Activated T-cell treated with anti-CD3 and anti-CD28 coated beads, Interleukin-2, amount 50 U/mL, for 24 hours (primary cell): ENCODE measurements at places on chromosomes 7 and 10.

GRCh38 chr10:18254692-18255091, 114.5 kb downstream of the CACNB2 start:
- no peak for DNase-seq

DNA sequence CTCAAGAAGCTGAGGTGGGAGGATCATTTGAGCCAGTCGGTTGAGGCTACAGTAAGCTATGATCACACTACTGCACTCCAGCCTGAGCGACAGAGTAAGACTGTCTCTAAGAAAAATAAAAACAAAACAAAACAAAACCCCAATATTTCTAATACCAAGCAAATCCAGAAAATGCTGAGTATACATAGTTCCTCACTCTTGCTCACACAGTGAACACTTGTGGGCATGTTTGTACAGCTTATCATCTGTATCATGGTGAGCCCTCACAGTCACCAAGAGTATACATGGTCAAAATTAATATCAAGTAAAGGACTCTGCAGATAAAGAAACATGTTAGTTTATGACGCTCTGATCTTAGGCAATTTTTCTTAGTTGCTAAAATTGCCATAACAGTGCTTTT, 41.5 kb upstream of the C10orf67 start:
- DNase-seq, result no peak

- no peak for DNase-seq
Observed at GRCh38 chr7:34130558-34131295, 225.4 kb downstream of the BMPER start.

DNA sequence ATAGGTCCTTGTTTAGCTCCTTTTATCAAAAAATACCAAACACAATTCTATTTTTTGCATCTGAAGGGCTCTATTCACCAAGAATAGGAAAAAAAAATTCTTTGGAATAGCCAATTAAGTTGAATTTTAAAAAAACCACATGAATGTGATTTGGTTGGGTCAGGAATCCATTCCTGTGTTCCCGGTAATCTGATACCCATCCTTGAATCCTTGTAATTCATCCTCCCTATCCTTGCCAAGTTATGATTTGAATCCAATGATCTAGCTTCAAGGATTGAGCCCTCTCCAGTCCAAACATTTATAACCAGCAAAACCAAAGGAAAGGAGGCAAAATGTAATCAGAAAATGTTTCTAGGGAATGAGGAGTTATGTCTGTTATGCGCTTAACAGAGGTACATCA, 86.6 kb downstream of the CFAP58 start:
- DNase-seq, result no peak

DNA sequence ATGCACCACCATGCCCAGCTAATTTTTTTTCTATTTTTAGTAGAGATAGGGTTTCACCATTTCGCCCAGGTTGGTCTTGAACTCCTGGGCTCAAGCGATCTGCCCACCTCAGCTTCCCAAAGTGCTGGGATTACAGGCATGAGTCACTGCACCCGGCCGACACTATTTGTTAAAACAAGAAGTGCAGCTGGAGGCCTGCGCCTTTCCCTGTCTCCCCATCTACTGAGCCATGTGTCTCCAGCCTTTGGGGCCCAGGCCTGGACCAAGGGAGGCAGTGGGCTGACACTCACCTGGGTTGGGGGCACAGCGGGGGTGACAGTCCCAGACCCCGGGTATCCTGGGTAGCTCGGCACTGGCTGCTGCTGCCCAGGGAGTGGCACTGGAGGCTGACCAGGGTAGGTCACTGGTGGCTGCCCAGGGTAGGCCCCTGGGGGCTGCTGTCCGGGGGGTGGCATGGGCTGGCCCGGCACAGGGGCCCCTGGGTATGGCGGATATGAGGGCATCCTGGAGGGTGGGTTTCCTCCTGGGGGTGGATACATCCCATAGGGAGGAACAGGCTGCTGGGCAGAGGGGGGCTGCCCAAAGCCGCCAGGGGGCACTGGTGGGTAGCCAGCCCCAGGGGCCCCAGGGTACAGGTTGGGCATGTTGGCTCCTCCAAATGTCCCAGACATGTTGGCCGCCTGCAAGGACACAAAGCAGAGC, 36.3 kb downstream of the PLAC9 start:
- peak; percentile 45 for DNase-seq

DNA sequence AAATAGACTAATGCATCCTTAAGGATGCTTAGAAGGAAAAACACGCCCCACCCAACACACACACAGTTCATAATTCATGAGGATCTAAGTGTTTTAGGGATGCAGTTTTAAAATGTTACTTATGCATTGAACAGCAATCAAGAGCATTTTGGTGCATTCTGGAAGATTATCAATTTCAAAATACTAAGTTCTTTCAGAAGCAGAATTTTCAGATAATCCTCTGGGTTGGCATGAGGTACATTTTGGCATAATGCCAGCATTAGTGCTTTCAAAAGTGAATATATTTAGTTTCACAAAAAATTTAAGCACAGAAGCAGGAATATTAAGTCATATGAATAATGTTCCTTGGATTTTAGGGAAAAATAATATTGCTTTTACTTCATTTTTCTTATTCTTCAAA, 937.1 kb downstream of the REEP3 start:
- DNase-seq, result no peak

GRCh38 chr7:54981913-54982312, 36.9 kb upstream of the EGFR start:
- DNase-seq, result no peak

GRCh38 chr10:25493122-25493893, 318.5 kb downstream of the GPR158 start:
- no peak for DNase-seq

GRCh38 chr7:51666751-51667150, 350.1 kb upstream of the COBL start:
- no peak for DNase-seq

DNA sequence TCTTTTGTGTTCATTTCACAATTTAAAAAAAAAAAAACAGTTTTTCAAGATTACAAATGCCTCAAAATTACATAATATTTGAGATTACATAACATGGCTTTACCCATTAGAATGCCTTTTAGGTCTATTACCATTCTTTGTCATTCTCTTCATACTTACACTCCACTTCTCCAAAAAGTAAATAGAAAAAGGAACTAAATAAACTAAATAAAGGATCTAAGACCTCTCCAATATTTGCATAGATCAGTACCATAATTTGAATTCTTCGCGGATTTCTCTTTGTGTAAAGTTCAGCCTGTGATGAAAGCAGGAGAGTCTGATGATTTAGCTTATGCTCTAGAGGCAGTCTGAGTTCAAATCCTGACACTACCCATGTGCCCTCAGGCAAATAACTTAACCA, 56.4 kb upstream of the C1GALT1 start:
- DNase-seq, result no peak

DNA sequence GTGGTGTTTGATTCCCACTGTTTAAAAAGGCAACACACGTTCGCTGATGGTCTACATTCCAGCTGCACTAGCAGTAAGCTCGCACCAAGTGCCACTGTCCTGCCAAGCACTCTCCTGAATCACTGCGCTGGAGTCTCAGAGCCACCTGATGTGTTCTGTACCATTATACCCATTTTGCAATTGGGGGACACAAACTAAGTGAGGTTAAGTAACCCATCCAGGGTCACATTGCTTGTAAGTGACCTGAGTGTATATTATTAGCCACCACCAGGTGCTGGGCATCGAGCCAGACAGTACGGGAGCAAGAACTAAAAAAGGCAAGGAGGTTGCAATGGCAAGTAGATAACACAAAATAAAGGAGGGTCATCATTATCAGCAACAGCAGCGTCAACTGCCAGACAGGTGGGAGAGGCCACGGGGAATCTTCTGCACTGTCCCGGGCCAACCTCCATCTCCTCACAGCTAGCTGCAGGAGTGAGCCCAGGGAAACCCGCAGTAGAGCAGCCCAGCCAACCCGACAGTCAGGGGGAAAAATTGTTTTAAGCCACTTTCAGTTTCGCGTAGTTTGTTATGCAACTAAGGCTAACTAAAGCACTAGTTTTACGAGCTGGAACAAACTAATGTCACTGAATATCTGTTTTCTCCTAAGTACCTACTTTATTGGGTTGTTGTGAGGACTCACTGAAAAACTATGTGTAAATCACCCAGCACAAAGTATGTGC, 712 bp upstream of the CPVL start:
- no peak for DNase-seq

GRCh38 chr10:109393425-109393824, 529.9 kb downstream of the XPNPEP1 start:
- DNase-seq, result no peak

DNA sequence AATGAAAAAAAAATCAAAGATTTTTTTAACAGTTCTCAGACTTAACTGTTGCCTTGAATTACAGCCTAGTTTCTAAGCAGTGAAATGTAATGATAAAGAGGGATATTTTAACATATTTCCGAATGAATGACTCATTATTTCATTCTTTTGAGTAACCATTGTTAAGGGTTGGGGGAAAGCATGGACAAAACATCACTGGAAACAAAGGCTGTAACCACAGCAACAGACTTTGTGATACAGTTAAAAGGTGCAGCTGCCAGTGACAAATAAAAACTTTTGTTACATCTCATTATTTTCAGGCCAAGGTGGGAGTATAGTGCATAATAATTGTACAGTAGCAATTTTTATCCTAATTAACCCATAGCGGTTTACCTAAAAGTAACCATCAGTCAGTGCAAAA, 172.6 kb downstream of the LRRTM3 start:
- no peak for DNase-seq

DNA sequence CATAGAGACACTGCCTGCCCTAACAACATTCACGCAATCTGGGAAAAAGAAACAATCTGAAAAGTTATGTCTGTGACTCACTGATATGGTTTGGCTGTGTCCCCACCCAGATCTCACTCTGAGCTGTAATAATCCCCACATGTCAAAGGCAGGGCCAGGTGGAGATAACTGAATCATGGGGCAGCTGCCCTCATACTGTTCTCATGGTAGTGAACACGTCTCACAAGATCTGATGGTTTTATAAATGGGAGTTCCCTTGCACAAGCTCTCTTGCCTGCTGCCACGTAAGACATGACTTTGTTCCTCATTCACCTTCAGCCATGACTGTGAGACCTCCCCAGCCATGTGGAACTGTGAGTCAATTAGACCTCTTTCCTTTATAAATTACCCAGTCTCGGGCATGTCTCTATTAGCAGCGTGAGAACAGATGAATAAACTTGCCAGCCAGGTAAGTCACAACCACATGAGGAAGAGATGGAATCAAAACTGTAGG, 341.5 kb upstream of the AOAH start:
- peak; percentile 41 for DNase-seq

GRCh38 chr7:113159746-113160339, 41.5 kb upstream of the SMIM30 start:
- DNase-seq, result no peak

GRCh38 chr10:113368666-113369364, 184.0 kb upstream of the HABP2 start:
- DNase-seq, result no peak

- DNase-seq, result no peak
Observed at GRCh38 chr7:73941836-73942551, 81.0 kb downstream of the TMEM270 start.

- no peak for DNase-seq
Observed at GRCh38 chr7:71285571-71286145, 153.7 kb downstream of the GALNT17 start.
